ENCODE measurements at places on chromosomes 11 and 22.

- no peak for DNase-seq
These were observed 54.9 kb downstream of the SVIP start for GRCh38 chr11:22774716-22775115.

DNA sequence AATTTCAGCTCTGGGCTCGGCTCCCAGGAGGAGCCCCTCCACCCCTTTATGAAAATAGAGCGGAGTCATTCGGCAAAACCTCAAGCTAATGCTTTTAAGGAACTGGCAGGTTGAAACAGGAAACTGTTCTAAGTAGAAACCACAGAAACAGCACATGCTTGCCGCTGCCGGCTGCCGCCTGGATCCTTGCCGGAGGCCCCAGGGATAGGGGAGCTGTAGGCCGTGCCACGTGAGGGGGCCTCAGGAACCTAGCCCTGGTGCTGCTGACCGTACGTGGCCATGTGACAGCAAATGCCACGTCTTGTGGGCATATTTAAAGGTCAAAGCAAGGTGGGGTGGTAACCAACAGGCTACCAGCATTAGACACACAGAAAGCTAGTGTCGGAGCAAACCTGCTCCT lies 77.9 kb upstream of the TIMP3 start:
- DNase-seq = peak; percentile 24

- no peak for DNase-seq
These were observed 283.2 kb downstream of the ST3GAL4 start for GRCh38 chr11:126638648-126639047.

GRCh38 chr11:130458410-130458729 lies 9.9 kb downstream of the ADAMTS15 start:
- DNase-seq = no peak

DNA sequence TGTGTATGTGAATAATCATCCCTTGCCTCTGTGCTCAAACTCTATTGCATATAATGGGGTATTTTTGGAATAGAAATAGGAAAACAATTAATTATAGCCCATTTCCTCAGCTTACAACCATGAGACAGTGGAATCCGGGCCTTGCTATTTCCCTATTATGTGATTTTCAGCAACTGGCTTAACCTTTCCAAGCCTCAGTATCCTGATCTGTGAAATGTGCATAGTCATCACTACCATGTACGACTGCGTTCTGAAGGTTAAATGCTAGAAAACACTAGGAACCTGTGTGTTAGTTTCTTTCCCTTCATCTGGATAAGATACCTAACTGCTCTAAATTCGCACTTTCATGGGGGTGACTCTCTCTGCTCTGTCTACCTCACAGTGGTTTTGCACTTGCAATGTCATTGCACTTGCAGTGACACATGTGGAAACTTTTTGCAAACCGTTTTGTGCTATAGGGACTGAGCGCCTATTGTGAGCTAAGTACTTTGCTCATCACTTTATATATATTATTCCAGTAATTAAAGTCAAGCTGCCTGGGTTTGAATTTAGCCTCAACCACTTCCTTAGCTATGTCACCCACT lies 48.3 kb downstream of the IRAG1 start:
- no peak for DNase-seq

GRCh38 chr11:87739766-87740165 lies 435.5 kb downstream of the RAB38 start:
- no peak for DNase-seq

- DNase-seq = no peak
These were observed 27.5 kb downstream of the RTN3 start for GRCh38 chr11:63708764-63709163.

GRCh38 chr11:67558084-67558772 lies 25.4 kb upstream of the GSTP1 start:
- DNase-seq = no peak

DNA sequence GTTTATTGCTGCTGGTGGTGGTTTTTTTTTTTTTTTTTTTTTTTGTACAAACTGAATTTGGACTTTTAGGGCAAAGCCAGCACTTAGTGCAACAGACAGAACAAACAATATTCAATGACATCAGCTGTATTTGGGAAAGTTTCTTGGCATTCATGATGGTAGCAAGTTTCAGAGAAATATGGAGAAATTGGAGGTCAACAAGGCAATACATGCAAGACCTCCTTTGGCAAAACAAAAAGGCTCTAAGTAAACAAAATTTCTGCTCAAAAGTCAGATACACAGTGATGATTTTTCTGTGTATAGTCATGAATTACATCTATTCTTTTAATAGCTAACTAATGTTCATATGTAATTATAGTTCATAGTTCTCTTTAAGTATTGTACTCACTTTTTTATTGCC lies 612.5 kb upstream of the LUZP2 start:
- no peak for DNase-seq

- no peak for DNase-seq
These were observed 101.8 kb upstream of the GAL start for GRCh38 chr11:68582416-68583040.

- DNase-seq = no peak
These were observed 2.8 kb downstream of the MADD start for GRCh38 chr11:47272706-47273105.

- no peak for DNase-seq
These were observed 49.0 kb downstream of the MUC15 start for GRCh38 chr11:26522912-26523610.

GRCh38 chr11:68275721-68276507 lies 4.1 kb upstream of the C11orf24 start:
- DNase-seq = peak; percentile 27

DNA sequence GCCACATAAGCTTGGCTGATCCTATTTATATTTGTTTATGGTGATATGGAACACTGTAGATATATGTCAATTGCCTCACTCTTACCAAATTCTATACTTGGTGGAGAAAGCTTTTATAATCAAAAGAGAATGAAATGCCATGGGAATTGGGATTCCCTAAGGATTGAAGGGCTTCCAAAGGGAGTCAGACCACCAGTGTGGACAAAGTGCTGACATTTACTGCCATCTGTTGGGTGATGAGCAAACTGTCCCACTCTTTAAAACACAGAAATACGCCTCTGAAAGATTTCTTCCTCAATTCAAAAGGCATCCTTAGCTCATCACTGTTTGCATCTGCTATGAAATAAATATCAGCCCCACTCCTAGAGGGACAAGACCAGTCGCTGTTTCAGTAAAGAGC lies 7.1 kb downstream of the SLC1A2 start:
- DNase-seq = no peak

DNA sequence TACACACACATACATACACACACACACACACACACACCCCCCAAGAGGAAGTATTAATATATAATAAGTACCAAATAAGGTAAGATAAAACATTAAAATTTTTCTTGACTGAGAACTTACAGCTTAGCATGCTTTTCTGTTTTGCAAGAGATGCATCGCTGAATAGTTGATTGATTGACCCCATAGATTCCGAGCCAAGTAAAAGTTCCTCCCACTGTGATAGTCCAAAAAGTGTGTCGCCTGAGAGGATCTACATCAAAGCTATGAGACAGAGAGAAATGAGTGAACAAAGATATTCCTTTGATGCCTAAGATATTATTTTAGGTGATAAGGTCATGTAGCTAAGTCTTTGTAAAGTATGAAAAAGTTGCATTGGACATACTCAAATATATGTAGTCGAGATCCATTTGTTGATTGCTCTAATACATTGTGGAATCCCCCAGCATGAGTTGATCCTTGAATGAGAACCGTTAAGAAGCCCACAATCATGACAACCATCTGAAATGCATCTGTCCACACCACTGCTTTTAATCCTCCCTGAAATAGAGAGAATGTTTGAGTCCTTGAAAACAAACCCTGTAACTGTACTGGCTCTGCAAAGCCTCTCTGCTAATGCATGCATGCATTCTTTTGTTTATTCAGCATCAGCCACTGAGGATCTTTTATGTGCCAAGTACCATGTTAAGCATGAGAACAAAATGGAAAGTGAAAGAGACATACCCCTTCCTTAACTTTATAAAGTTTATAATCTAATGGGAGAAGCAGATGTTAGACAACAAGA lies 18.3 kb downstream of the SLC5A12 start:
- no peak for DNase-seq

- DNase-seq = no peak
These were observed 11.5 kb downstream of the CBX6 start for GRCh38 chr22:38860283-38861169.

All from activated T-cell treated with anti-CD3 and anti-CD28 coated beads for 48 hours (primary cell).